ENCODE measurements at places on chromosomes 13 and 19. TPM values are rescaled to one million over a fixed set of nuclear protein-coding genes. Genes with fewer than 3 reads are reported as not detected.

The ETV2 gene
- total RNA-seq, result 2.7 TPM

The CYP2A7 gene
- not detected for total RNA-seq

The WBP4 gene
- 15.4 TPM for total RNA-seq

The GSX1 gene
- total RNA-seq, result 0.22 TPM

GRCh38 chr19:48878196-48879024 lies 6.2 kb downstream of the PPP1R15A start:
- no peak for DNase-seq

GRCh38 chr19:48784527-48784926 lies 26.3 kb downstream of the BCAT2 start:
- DNase-seq, result no peak

DNA sequence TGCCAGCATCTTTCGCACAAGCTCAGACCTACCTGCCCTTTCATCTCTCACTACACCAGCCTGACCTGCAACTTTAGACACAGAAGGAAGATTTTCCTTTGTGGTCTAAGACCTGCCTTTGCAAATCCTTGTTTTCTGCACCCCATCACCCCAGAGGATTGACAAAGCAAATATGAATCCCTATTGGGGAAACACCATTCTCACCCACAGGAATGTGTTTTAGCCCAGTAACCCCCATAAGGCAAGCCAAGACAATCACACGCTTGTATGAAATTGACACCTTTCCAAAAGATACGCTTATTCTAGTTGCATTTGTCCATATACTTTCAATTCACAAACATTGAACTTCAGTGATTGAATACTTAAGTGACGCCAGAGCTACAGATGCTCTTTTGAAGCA lies 55.7 kb downstream of the SPATA13 start:
- no peak for DNase-seq

DNA sequence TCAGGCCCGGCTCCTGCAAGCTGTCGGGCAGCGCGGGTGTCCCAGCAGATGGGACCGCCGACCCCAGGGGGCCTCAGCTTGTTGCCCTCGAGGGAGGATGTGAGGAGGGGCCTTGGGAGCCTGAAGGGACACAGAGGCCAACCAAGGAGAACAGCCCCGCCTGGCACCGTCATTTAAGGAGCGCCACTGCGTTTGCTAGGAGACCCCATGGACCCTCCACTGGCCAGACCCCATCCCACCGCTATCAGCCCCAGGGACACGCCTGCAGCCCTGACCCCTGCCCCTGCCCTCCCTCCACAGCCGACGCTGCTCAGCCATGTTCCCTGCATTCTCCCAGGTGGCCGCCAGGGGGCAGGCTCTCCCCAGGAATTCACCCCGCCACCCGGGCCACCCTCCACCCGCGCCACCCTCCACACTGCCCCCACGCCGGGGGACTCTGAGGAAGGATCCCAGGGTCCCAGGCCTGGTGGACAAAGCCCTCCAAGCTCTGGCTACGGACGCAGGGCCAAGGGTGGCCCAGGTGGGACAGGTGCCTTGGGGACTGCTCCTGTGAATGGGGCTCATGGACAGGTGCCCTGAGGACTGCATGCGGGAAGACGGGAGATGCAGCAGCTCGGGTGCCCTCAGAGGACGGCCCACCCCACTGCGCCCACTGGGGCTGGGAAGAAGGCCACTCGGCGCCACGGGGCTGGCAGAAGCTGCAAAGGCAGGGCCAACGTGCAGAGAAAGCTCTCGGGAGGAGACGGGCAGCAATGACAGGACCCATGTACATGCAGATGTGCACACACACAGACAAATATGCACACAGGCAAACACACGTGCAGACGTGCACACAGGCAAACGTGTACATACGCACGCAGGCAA lies 34.4 kb downstream of the PIP5K1C start:
- DNase-seq, result no peak

GRCh38 chr13:65843314-65843731 lies 1386.8 kb downstream of the PCDH9 start:
- no peak for DNase-seq

DNA sequence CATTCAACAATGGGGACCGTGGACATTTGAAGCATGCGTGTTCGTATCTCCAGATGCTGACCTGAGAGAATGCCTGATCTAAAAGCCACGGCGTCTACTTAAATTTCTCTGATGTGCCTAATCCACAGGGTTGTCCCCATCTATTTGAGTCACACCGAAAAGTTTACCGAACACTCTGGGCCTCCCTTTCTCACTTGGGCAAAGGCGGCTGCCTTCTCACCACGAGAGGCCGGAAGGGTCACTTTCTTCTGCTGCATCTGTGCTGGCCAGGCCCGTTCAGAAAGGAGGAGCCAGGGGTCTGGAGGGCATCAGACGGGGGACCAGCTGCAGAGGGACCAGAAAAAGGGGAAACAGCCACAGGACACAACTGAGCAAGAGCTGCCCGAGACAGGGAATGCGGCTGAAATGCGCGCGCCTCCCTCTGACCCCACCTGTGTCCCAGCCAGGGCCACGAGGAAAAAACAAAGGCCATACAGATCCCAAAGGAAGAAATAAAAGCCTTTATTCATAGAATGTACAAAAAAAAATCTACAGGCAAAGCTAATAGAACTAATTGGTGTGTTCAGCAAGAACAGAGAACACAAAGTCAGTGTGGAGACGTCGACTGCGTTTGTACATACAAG lies 71.3 kb upstream of the C13orf46 start:
- DNase-seq, result no peak

DNA sequence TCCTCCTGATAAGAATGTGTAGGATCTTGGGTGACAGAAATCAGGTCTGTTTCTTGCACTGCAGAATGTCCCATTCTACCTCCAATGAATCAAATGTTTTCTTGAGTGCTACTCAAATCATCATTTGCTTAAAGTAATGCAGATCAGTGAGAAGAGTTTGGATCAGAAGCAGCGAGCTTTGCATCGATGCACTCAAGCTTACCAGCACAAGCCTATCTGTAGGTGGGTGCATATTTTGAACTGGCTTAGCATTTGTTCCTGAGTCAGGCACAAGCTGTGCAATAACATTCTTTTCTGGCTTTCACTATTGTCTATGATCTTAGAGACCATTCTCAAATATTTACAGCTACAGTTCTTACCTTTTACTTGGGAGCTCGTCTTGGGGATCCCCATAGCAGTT lies 109.5 kb downstream of the UBL3 start:
- no peak for DNase-seq

- no peak for DNase-seq
These were observed 13.3 kb downstream of the NDUFB7 start for GRCh38 chr19:14558370-14559066.

DNA sequence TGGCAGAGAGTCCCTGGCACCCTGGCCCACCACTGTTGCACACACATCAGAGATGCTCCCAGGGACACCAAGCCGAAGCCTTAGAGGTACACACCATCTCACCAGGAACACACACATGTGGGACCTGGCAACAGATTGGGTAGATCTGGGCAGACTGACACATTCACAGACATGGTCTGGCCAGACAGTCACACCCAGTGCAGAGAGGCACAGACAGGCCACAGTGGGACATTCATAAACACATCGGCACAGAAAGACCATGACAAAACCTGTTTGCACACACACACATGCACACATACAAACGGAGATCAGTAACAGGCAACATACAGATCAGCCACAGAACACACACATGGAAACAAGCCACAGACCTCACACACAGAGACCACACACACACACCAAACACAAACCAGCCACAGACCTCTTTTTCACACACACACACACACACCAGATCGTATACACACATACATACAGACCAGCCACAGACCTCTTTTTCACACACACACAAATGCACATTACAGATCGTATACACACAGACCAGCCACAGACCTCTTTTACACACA lies 6.3 kb upstream of the JUNB start:
- DNase-seq, result no peak

DNA sequence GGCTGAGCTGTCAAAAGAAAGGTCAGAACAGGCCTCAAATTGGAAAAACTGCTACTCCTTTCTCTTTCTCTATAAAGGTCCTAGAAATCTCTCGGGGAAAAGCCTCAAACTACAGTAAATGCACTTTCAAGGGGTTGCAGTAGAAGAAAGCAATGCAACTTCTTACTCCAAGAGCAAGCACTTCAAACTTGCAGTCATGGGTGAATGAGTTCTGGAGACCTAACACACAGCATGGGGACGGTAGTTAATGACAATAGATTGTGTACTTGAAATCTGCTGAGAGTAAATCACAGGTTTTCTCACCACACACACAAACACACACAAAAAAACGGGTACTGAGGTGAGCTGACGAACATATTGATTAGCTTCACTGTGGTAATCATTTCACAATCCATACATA lies 11.8 kb downstream of the TUBGCP3 start:
- DNase-seq, result no peak

GRCh38 chr13:76772241-76772640 lies 114.0 kb downstream of the KCTD12 start:
- DNase-seq, result no peak

Data from spinal cord (tissue), 10 donors.